ENCODE measurements at places on chromosomes 7 and 10.

GRCh38 chr10:24643679-24644209, 79.9 kb downstream of the ARHGAP21 start:
- DNase-seq = no peak

DNA sequence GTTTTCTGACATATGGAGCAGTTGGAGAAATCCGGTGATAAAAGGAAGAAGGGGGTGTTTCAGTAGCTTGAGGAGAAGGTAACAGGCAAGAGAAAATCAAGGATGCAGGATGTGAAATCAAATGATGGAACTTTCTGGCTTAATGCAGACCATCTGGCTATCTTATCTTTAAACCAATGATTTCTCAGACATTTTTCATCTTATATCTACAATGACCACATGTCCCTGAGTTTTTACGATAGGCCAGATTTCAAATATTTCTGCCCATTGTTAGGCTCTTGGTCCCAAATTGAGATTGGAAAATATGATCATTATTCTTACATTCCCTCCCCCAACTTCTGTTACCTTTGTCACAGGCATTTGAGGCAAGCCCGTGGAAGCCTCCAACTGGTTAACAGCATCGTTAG, 486.8 kb downstream of the SUGCT start:
- DNase-seq = no peak

- no peak for DNase-seq
These were observed 203.8 kb downstream of the ZEB1 start for GRCh38 chr10:31522820-31523219.

GRCh38 chr10:98267894-98268693, at the start of gene LOXL4:
TSS of gene LOXL4 (minus strand) at chr10:98268194. CDS start at chr10:98263019, 5,175 bp downstream.
- no peak for DNase-seq

- no peak for DNase-seq
These were observed 27.3 kb downstream of the SH3PXD2A start for GRCh38 chr10:103828107-103828506.

DNA sequence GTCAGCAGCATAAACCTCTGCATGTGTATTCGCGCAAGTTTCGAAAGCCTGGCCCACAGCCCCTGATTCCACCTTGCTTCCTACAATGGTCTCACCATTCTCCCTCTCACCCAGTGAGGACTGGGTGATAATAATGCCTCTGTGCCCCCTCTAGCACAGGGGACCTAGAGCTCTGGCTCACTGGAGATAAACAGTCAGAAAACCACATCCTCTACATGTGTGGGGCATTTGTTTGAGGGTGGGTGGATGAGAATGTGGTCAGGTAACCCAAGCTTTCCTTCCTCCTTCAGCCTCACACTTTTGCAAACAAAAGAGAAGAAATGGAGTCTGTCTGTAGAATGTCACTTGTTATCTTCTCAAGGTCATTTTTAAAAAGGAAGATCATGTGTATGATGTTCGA, 373.5 kb downstream of the KCNMA1 start:
- no peak for DNase-seq

DNA sequence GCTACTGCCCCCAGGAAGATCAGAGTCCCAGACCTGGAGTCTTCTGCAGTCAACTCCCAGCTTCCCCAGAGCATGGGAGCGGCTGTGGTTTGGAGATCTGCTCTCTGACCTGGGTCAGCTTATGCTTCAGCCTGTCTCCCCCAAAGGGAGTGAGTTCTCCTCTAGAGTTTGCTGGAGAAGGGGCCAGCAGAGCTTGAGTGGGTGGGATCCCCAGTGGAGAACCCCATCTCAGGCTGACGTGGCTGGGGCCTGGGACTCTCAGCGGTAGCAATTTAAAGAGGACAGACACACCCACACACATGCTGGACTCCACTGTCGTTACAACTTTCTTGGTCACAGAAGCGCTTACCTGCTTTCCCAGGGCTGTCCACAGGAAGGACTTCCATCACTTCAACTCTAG, 6.3 kb downstream of the UNC5B start:
- DNase-seq = no peak

DNA sequence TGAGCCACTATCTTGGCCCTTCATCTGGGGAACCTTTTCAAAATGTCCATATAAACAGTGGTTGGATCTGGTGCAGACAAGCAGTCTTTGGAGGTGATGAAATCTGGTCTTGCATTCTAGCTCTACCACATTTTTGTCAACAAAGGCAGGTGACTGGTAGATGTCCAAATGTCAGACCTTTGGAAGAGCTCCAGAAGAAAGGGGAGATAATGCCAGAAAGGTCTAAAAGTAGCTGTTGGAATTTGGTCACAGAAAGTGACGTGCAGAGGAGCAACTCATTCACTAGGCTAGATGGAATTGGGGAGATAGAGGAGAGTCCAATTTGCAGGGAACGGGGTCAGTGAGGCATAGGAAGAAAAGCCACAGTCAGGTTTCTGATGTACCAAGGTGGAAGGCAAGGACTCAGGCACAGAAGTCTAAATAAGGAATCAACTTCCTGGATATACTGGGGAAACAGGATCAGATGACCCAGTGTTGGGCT, 36.4 kb upstream of the WAC start:
- DNase-seq = no peak

DNA sequence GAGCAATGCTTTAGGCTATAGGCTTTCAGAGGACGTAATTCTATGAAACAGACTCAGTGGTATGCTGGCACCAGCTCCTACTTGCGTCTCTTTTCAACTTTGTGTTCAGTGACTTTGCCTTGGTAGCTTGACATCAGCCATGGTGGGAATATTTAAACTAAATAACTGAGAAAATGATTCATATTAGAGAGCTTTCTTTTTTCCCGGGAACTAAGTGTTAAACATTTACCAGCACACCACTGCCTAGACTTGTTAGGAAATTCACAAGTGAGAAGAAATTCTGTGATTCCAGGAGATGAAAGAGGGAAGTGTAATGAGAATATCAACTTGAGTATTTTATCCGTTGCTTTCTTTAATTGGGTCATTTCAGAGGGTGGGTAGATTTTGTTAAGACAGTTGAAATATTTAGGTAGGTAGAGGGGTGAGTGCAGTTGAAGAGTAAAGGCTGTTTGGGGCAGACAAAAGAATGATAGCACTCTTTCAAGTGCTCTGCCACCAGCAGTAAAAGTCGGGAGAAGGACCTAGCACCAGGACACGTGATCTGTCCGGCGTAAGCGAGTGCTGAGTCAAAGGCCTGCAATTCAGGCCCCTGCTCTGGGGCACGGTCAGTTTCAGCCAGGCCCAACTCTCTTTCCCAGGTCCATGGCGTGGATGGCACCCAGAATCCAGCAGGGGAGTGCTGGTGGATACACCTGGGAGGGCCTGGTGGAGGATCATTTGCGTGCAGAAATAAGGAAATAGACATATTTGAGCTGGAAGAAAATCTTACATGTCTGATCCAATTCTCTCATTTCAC, 206.3 kb downstream of the SNX10 start:
- DNase-seq = no peak

GRCh38 chr10:21130108-21130507, 233.0 kb upstream of the NEBL start:
- DNase-seq = no peak

- DNase-seq = no peak
These were observed 227.0 kb downstream of the BBS9 start for GRCh38 chr7:33356336-33356735.

DNA sequence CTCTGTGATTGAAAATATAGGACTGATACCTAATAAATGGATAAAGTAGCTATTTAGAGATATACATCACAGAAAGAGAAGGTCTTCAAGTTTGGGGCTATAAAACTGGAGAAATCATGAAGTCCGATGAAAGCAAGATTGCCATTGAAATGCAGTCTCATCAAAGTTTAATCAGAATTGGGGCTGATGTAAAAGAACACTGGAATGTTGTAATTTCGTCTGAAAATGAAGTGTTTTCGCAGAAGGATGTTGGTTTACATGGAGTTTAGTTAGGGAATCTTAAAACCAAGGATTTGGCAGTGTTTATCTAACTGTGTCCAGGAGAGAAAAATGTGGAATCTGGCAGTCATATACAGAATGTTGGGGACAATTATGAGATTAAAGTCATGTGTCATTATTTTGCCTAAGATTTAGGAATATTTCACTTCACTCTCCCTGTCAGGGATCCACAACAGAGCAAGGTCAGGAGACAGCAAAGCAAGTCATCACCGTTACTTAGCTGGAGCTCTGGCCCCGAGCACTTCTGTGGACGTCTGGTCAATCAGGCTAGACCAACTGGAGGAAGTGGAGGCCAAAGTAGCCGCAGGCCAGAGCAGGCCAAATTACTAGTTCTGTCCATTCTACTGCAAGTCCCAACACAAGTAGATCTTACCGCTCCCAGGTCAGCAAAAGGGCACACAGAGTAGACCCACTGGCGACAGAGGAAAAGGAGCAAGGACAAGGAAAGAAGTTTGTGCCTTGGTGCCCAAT, 37.0 kb downstream of the EPDR1 start:
- DNase-seq = no peak

GRCh38 chr7:108083980-108084379, 46.2 kb downstream of the LAMB4 start:
- DNase-seq = no peak

DNA sequence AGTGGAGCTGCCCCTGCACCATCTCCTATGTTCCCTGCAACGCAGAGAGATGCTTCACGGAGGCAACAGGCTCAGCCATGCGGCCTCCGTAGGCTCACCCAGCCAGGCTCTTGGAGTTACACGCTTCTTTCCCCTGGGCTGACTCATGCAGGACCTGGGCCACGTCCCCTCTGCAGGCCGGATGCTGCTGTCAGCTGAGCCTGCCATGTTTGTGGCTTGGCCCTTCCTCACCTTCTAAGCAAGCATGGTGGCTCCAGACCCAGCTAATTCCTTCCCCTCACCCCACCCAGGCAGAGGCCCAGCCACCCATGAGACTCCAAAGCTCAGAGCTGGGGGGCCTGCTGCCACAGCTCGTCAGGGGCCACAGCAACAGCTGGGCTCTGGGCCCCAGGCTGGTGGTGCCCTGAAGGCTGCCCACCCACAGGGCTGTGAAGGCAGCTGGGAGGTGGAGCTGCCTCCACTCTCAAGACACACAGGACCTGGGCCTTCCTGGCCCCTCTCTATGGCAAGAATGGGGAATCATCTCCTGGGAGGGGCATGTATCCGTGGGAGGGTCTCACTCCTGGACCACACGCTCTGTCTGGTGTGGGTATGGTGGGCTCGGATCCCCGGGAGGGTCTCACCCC, 219.6 kb downstream of the ELFN1 start:
- no peak for DNase-seq

DNA sequence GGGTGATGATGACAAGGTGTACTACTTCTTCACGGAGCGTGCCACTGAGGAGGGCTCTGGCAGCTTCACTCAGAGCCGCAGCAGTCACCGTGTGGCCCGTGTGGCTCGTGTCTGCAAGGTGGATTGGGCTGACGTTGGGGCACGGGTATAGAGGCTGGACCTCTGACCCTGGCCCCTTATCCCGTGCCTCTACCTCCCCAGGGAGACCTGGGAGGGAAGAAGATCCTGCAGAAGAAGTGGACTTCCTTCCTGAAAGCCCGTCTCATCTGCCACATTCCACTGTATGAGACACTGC, 8.4 kb downstream of the MRPL43 start:
- no peak for DNase-seq

GRCh38 chr7:141512597-141512996, 38.6 kb upstream of the AGK start:
- no peak for DNase-seq

DNA sequence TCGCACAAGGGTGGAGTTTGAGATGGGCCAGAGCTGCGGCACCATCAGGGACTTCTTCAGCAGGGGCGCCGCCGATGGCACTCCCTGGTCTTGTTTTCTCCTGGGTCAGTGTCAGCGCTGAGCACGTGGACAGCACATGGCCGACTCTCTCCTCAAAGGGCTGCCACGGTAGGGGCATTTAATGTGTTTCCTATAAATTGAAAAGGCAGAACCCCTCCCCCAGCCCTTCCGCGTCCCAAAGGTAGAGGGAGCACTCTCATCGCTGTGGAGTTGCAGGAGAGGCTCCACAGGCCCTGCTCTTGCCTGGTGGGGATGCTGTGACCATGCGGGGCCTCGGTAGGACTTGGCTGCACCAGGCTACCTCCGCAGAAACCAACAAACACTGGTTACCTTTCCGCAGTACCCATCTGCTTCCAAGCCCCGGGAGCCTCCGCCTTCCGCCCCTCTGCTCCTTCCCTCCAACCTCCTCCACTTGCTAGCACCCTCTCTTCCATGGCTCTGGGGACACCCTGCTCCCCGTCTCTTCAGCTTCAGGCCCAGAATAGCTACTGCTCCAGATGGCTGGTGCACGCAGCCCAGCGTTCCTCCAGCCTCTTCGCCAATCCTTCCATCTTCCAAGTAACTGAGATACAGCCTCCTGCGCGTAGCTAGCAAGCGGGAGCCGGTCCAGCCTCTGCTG, 166.3 kb upstream of the ADCY1 start:
- no peak for DNase-seq

DNA sequence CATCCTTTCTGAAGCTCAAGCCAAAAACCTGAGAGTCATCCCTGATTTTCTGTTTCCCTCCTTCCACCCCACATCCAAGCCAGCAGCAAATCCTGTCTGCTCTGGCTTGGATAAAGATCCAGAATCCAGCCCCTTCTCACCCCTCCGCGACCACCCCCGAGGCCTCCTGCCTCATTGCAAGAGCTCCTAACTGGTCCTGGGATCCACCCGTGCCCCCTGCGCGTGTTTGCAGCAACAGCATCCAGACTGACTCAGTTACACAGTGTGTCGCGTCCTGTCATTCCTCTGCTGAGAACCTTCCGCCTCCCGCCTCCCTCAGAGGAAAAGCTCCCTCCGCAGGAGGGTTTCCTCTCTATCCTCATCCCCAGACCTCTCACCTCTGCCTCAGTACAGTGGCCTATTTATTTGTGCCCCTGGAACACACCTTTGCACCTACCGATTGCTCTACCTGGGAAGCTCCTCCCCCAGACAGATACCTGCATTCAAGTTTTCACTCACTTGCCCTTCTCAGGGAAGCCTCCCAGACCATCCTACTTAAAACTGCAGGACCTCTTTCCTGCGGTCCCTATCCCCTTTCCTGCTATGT, 21.6 kb upstream of the GRID1 start:
- DNase-seq = no peak

DNA sequence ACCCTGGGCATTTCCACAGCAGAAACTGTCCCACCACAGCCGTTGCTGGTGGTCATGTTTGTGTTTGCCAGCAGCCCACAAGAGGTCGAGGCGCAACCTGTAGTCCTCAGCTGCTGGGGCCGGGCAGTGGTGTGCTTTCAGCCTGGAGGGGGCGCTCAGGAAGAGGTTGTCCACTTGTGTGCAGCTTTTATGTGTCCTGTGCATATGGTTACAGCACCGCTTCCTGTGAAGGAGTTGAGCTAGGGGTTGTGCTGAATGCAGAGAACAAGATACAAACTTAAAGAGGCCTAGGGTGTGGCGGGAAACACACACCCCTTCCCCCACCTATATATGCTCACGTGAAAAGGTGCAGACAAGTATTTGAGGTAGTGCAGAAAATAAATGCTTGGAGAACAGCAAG, 29.5 kb upstream of the PFKFB3 start:
- DNase-seq = no peak

GRCh38 chr7:25756601-25757000, 395.4 kb upstream of the NFE2L3 start:
- DNase-seq = no peak

Measured in NCI-H2029 (cell line).